ENCODE measurements at places on chromosomes 16 and 17.

- no peak for DNase-seq
Measured at GRCh38 chr17:72414967-72415853, 294.4 kb downstream of the SOX9 start.

DNA sequence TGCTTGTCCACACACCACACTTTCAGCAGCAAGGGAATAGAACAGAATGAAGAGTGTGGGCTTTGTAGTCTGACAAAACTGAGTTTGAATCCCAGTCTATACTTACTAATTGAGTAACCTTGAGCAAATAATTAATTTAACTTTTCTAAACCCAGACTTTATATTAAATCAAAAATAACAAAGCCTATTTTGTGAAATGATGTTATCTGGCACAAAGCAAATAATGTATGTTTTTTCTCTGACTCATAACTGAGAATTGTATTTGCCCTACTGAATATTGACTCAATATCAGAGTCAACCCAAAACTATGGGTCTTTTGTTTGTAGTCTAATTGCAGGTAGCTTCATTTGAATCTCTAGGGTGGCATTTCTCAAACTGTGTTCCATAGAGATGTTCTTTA is 77.9 kb upstream of the TANC2 start:
- no peak for DNase-seq

DNA sequence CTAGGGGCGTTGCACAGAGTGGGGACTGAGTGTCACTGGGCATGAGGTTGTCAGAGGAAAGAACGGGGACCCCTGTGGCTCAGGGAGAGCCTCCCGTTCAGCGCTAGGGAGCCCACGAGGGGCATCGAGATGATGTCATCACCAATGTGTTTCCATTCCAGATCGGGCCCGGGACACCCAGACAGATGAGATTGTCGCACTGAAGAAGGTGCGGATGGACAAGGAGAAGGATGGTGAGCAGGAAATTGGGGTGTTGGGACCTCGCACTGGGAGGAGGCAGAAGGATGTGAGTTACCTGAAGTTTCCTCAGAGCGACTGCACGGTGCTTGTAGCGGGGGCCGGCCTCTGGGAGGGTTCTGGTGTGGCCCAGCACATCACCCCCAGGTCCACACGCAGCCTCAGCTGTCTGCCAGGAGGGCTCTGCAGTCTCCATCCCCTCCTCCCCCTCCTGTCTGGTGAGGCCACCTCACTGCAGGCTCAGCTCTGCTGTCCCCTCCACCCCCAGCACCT is 4.0 kb downstream of the CDK10 start:
- DNase-seq, result no peak

GRCh38 chr16:86598607-86599565 is 20.5 kb downstream of the FOXL1 start:
- DNase-seq, result no peak

DNA sequence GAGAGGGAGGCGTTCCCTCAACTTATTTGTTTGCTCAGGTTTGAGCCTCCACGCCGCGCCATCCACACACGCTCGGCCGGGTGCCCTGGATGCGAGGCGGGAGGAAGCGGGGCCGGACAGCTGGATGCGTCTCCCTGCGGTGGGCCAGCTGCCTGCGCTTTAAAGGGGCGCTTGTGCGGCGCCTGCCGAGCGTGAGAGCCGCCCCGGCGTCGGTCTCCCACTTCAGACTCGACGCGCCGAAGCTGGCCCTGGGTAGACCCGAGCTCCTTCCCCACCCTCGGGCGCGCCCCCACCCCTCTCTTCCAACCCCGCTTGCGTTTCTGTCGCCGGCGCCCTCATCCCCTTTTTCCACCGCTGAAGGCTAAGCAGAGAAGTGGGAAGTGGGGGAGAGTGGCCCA is 527 bp upstream of the CHAD start:
- no peak for DNase-seq

- DNase-seq, result no peak
Measured at GRCh38 chr17:79023180-79023705, 726 bp upstream of the C1QTNF1 start.

DNA sequence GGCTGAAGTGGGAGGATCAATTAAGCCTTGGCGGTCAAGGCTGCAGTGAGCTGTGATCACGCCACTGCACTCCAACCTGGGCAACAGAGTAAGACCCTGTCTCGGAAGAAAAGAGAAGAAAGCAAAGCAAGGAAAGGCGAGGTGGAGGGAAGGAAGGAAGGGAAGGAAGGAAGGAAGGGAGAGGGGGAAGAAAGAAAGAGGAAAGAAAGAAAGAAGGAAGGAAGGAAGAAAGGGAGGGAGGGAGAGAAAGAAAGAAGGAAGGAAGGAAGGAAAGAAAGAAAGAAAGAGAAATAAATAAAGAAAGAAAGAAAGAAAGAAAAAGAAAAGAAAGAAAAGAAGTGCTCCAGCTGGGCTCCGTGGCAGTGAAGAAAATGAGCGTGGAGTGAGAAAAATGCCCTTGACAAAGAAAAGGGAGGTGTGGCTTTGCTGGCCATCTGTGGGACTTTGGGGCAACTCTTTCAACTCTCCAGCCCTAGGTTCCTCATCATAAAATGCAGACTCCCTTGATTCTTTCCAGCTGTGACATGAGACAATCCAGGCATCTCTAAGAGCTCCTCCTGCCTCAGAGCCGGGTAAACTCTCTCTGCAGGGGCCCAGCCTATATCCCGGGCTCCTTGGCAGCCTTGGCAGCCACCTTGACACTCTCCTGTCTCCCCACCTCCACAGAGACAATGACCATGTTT is 2.4 kb downstream of the GSDMA start:
- no peak for DNase-seq

DNA sequence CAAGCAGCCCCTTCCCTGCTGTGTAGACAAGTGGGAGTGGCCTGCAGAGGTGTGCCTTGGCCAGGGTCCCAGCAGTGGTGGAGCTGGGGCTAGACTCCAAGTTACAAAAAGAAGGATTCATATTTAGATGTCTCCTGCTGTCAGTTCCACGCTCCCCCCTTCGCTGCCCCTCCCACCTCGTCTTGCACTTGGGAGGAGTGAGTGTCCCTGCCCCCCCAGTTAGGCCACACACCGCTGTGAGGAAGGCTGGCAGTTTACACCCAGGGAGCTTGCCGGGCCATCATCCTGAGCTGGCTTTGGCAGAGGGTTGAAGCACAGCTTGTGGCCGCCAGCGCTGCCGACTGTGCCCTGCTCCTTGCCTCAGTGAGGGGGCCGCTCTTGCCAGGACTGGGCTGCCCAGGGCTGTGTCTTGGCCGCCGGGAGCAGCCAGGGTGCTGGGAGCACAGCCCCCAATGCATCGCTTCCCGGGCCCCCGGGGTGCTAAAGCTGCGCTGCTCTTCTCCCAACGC is 44.3 kb downstream of the ELAC2 start:
- no peak for DNase-seq

GRCh38 chr16:84323606-84324005 is 28.9 kb downstream of the WFDC1 start:
- DNase-seq, result no peak

DNA sequence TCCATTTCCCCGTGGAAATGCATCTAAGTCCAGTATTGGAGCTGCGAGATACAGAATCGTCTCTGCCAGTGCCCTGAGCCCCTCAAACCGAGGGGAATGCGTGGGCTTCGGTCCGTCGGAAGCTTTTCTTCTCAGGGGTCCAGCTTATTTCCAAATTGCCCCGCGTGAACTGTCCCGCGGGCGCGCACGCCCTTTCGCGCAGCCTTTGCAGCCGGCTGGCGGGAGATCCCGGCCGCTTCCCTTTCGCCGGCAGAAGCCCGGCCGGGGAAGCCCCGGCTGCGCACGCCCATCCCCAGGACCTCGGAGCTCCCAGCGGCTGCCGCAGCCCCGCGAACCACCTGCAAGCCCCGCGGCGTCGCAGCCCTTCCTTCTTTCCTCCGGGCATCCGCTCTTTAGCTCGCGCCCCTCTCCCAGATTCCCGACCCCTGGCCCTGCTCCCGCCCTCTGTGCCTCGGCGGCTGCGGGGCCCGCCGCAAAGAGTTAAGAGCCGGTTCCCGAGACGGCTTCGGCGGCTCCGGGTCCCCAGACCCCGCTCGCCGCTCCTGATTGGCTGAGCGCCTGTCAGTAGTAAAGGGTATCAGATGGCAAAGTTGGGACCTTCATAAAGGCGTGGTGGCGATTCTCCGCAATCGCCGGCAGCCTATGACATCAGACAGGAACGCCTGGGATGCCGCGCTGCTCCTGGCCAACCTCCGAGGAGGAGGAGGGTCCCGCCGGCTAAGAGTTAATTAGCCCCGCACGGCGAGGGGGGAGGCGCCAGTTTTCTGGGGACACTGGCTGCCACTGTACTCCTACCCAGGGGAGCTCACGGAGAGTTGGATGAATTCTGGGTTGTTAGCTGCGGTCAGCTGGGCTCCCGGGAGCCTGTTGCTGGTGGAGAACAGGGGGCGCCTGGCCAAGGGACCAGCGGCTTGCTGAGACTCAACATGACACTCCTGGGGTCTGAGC is at the start of gene MYOCD:
Gene MYOCD, plus strand, starts transcription at position 628 of the 948 bp plus-strand sequence. Its CDS starts 299 bp downstream, at position 927.
- DNase-seq, result no peak

- no peak for DNase-seq
Measured at GRCh38 chr17:48795444-48796162, 21.4 kb downstream of the TTLL6 start.

DNA sequence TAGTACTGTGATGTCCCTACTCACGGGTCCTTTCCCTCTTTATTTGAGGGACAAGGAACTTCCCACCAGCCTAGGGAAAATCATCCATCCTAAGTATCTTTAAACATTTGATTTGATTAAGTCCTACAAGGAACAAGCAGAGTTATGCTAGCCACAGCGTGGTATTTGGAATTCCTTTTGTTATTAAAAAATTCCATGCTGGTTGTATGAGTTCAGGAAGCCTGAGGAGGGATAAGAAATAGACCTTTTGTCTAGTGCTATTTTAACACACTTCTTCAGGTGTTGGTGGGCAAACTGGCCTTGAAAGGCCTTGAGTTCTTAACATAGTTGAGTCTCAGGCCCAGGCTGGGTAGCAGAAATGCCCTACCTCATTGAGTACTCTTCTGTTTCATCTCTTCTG is 105.4 kb upstream of the TBX2 start:
- no peak for DNase-seq

DNA sequence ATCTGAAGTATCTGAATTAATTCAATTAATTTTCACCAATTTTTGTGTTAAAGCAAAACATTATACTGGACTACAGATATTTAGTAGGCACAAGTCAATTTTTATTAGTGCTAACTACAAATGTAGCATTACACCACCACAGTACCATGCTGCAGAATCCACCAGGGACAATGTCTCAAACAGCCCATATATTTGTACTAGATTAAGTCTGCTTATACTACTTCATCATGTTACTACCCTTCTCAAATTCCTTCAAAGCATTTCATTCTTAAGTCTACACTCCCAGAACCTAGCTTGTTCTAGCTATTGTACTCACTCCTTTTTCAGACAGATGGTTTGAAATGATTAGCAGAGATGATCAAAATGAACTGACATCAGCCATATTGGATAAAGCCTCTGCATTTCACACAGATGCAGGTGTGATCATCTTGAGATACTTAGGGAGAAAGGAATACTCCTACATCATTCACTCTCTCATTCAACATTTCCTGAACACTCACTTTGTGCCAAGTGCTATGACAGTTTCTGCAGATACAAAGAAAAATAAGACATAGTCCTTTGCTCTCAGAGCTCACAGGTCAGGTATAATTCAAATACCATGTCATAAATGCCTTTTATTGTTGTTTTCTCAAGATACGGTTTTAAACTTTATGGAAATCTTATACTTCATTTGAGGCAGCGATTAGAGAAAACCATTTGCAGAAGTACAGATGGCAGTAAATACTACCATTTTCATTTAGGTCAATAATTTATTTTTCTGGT is 47.7 kb downstream of the SMURF2 start:
- DNase-seq, result no peak

GRCh38 chr16:17435318-17435717 is 35.4 kb downstream of the XYLT1 start:
- DNase-seq, result no peak

GRCh38 chr16:84714028-84714427 is 14.2 kb downstream of the USP10 start:
- no peak for DNase-seq

- no peak for DNase-seq
Measured at GRCh38 chr16:4314532-4315185, 1.2 kb upstream of the GLIS2 start.

DNA sequence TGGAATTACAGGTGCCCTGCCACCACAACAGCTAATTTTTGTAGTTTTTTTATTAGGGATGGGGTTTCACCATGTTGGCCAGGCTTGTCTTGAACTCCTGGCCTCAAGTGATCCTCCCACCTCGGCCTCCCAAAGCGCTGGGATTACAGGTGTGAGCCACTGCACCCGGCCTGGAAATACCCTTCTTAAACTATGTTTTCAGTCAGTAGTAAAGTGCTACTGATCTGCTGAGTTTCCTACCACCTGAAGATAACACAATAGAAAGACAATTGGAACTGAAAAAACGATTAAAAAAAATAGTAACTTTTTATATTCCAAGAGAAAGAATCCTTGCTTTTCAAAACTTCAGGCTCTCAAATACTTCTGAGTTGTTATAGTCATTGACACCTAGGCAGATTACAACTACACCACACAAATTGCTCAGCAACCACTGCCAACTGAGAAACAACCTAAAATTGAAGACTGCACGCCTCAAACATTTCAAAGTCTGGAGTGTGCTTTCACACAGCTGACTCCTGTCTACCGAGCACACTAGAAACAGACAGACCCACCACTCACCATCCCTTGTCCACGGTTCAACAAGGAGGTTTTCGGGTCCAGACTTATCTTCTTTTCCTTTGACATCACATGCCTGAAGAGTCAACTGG is 40.9 kb downstream of the ZZEF1 start:
- DNase-seq, result no peak

GRCh38 chr17:70352834-70353233 is 183.5 kb downstream of the KCNJ2 start:
- DNase-seq, result no peak

- DNase-seq, result no peak
Measured at GRCh38 chr17:8865811-8866210, 1.7 kb downstream of the PIK3R6 start.

DNA sequence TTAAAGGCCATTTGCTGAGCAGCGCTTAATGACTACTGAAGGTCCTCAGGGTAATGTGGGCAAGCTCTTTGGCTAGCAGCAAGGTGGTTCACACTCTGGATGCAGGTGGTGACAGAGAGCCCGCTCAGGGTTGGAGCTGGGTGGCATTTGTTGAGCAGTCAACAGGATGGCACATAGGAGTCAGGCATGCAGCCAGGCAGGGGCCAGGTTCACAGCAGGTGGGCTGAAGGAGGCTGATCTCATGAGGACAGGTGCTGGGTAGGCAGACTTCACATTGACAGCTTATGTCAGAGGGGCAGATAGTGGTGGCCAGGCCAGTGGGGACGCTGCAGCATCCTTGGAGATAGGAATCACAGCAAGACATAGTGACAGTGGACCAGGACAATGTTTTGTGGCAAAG is 4.5 kb downstream of the KRTAP3-1 start:
- no peak for DNase-seq

DNA sequence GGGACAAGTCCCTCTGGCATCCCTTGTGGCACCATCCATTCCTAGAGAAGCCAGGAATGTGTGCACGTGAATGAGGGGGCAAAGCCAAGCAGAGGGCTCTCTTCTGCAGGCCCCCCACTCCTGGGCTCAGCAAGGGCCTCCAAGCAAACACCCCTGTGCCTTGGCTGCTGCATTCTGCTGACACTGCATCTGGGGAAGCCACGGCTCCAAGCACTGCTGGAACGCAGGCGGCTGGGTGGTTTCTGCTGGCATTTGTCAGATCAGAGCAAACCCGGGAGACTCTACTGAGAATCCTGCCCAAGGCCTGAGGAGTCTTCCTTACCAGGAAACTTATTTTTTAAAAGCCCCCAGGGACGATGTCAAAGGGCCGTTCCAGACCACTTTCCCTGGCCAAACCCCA is 23.3 kb downstream of the ATP6V0D1 start:
- DNase-seq, result no peak

GRCh38 chr17:58050966-58051365 is 32.3 kb upstream of the DYNLL2 start:
- DNase-seq, result no peak

GRCh38 chr17:1521086-1521640 is 4.8 kb upstream of the INPP5K start:
- no peak for DNase-seq
